ENCODE measurements at places on chromosomes 1 and 21.
A peak's percentile ranks its signal among the peaks of the same experiment; 100 is the strongest.

DNA sequence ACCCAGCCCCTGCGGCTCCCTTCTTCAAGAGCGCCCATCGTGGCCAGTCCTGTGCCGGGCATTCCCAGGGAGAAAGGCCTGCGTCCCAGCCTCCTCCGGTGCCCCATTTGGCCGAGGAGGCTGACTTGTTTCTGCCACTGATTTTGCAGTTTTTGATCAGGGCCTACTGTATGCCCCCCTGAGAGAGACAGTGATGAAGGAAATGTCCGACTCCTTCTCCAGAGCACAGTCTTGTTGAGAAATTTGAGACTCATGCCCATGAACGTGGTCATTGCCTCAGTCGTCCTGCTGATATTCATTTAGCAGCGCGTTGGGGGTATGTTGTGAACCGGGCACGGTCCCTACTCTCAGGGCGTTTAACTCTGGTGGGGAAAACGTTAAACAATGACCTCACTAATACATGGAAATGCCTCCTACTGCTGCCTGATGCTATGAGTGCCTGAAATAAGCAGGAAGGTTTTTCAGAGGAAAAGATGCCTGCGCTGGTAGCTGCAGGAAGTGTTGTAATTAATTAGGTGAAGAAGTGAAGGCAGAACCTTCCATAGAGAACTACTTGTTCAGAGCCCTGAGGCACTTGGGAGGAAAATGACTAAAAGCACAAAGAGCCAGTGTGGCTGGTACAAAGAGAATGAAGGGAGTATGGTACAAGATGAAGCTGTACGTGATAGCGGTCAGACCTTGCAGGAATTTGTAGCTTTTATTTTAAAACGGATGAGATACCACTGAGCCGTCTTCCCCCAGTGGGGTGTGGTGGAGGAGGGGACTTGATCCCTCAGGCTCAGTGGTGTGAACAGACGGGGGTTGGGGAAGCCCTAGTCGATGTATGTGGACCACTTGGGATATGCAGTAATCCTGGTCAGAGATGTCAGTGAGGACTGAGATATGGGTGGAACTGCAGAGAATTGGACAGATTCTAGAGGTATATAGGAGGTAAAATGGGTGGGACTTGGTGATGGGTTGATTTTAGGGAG is 730 bp downstream of the ZCCHC17 start:
- DNase-seq = no peak

- no peak for DNase-seq
Observed at GRCh38 chr1:93708734-93709481, 27.3 kb upstream of the BCAR3 start.

- no peak for DNase-seq
Observed at GRCh38 chr1:116318897-116319296, 54.1 kb upstream of the ATP1A1 start.

DNA sequence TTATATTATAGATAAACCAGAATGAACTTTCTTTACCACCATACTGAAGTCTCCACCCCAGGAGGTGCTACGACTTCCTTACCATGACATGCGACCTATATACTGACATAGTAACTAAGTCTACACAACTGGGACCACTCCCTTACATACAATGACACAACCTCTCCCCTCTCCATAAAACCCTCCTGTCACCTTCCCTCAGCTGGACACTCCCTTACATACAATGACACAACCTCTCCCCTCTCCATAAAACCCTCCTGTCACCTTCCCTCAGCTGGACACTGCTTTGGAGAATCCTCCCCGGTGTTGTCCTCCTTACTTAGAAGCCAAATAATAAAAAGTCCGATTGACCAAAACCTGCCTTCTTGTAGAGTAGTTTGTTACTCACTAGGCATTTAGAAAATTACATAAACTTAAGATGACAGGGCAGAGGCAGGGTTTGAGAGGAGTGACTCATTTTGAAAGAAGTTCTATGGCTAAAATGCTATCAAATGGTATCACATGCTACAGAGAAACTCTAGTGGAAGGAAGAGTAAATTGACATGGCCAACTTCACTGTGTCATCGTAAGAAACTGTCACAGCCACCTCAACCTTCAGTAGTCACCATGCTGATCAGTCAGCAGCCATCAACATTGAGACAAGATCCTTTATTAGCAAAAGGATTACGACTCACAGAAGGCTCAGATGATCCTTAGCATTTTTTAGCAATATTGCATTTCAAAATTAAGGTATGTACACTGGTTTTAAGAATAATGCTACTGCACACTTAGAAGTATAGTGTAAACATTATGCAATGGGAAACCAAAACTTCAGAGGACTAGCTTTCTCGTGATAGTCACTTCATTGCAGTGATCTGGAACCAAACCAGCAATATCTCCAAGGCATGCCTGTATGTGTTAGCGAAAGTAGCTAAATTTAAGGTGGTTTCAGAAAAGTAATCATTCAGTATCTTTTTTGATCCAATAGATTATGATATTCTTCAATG is 56.4 kb downstream of the AHCTF1 start:
- peak; percentile 18 for DNase-seq
